ENCODE measurements at places on chromosomes 11 and 22. TPM values are rescaled to one million over a fixed set of nuclear protein-coding genes. Genes with fewer than 3 reads are reported as not detected.

GRCh38 chr11:72308226-72309073, 64.5 kb upstream of the PHOX2A start:
- DNase-seq: no peak

GRCh38 chr11:43689167-43689566, 8.6 kb downstream of the HSD17B12 start:
- no peak for DNase-seq

DNA sequence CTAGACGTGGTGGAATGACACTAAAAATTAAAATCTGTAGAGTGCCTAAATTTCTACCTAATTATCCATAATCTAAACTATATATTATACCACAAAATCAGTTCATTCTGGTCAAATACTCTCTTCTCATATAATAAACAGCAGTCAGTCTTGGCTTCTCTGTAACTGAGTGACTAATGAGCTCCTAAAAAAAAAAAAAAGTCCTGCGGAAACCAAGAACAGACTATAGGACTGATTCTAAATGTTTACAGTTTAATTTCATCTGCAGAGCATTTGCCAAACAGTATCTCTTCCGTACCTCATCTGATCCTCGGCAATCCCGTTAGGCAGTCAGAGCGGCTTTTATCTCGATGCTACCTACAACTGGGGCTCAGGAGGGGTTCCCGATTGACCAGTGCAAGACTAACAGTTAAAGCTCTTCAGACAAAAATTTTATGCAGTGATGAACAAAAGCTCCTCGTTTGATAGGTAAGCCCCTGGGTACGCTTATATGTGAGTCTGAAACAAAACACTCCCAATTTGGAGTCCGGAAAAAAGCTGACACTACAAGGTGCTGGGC, 686 bp downstream of the KIF18A start:
- peak; percentile 5 for DNase-seq

DNA sequence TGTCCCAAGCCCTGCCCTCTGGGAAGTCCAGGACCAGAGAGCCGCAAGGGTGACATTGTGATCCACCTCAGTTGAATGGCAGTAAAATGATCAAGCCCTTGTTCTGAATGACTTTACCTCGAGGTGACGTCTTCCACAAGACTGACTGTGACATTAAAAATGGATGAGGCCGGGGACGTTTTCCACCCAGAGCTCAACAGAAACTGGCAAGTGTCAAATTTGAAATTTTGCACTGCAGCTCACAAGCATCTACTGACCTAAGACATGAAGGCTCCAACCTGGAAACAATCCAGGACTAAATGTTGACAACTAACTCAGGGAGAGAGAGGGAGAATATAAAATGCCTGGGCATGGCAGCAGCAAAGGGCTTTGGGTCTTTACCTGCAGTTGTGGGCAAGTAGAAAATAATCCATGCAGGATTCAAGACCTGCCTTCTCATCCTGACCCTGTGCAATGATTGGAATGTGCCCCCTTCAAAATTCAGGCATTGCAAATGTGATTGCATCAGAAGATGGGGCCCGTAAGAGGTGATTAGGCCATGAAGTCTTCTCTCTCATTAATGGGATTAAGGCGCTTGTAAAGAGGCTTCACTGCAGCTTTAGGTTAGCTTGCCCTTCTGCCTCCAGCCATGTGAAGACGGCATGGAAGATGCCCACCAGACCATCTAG, 33.6 kb upstream of the CLMP start:
- DNase-seq: no peak

DNA sequence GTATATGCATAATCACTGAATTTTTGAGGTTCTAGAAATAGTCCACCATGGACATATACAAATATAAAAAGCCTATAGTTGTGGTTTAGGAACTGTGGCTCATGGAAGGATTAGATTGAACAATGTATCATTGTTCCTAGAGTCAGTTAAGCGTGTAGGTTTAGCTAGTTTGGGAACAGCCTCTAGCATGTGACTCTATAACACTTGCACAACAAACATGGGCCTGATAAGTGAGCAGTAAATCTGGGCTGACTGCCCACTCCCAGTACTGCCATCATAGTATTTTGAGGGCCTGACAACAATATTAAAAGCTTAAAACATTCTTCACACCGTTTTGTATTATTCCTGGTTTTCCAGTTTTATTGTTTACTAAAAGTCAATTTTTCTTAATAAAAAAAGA, 47.0 kb downstream of the YAP1 start:
- DNase-seq: no peak

DNA sequence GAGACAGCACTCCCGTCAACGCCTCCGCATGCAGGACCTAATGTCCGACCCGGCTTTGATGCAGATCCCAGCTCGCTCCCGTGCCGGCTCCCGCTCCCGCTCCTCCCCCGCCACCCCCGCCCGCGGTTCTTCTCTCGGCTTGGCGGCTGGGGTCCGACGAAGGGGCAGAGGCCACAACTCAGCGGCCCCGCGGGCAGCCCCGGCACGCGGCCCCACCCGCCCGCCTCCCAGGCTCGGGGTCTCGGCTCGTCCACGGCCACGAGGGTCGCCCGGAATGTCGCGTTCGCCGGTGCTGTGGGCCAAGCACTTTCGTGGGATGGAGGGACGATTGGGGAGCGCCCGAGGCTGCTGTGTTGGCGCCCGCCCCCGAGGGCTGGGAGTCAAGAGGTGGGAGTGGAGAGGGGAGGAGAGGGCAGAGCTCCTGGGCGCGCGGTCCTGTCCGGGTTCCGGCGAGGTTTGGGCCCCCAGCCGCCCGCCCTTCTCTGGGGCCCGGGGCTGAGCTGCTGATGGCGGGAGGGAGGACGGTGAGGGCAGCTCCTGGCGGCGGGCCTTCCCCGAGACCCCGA, 5.3 kb upstream of the TBX1 start:
- no peak for DNase-seq

DNA sequence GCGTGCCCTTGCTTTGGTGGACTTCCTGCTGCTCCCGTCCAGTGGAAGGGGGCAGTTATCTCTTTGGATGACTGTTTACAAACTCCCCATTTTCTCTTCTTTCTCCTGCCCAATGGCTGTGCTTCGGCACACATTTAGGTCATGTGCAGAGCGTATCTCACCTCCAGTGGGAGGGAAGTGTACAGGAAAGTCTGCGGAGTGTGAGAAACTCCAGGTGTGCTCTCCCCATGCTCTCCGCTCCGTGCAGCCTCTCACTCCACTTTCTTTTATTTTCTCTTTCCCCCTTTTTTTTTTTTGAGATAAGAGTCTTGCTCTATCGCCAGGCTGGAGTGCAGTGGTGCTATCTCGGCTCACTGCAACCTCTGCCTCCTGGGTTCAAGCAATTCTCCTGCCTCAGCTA, 11.9 kb upstream of the TEF start:
- no peak for DNase-seq

GRCh38 chr11:115054570-115055538, 376.5 kb downstream of the NXPE2 start:
- no peak for DNase-seq

DNA sequence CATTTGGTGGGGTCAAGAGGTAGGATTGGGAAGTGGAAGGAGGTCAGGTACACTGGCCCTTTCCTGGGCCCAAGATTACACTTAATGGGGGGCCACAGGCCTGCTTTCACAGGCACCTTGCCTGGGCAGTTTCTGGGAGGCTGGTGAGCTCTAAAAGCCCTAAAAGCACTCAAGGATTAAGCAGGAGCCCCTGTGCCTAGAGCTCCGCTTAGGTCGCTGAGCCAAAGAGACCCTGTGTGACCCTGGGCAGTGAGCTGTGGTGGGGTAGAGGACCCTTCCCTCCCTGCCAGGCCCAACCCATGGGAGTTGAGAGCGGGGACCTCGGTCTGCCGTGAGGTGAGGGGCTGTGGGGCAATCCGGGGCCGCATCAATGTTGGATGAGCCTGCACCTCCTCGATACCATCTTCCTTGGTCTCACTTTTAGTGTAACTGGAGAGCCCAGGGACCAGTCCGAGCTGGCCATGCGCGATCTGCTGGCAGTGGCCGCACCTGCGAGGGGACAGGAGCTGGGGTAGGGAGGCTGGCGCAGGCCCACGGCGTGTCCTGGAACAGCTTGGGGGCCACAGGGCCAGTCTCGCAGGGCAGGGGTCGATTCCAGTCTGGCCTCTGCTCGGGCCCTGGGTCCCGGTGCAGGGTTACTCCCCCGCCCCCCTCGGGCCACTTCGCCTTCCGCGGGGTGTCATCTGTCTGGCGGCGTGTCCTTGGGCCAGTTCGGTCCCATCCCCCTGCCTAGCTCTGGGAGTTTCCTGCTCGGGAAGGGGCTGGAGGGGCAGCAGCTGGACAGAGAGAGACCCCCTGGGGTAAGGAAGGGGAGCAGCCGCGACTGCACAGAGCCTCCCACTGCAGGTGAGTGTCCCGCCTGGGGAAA, 44.3 kb downstream of the EIF3F start:
- DNase-seq: no peak

DNA sequence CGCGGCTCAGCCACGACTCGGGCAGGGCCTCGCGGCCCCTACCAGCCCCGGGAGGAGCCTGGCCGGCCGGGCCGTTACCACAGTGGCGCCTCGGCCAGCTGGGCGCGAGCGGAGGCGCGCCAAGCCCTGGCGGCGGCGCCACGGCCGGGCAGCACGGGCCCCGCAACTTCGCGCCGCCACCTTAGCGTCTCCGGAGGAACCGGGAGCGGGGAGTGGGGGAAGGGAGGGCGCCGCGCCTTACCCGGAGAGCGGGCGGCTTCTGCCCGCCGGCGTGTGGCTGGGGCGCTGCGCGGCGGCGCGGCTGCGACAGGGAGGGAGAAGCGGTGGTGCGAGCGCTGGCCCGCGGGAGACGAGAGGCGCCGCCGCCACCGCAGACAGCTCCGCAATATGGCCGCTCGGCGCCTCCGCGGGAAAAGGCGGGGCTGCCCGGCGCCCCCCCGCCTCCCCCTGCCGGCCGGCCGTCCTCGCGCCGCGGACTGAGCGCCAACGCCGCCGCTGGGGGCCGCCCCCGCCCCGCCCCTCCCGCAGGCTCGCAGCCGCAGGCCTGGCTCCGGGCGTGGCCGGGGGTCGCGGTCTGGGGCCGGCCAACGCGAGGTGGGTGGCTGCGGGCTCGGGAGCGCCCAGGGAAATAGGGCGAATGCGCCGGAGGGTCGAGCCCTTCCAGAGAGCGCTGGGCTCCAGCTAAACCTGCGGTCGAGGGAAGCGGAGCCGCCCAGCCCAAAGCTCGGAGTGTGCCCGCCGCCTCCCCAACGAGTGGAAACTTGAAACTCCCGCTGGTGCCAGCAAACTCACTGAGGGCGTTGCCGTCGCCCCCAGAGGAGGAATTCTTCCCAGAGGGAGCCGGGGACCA, at the start of gene RDX:
Gene RDX (minus strand): TSS at position 389 of the 850 bp plus-strand sequence. CDS start 16,922 bp downstream, outside the sequence.
- peak; percentile 63 for DNase-seq

DNA sequence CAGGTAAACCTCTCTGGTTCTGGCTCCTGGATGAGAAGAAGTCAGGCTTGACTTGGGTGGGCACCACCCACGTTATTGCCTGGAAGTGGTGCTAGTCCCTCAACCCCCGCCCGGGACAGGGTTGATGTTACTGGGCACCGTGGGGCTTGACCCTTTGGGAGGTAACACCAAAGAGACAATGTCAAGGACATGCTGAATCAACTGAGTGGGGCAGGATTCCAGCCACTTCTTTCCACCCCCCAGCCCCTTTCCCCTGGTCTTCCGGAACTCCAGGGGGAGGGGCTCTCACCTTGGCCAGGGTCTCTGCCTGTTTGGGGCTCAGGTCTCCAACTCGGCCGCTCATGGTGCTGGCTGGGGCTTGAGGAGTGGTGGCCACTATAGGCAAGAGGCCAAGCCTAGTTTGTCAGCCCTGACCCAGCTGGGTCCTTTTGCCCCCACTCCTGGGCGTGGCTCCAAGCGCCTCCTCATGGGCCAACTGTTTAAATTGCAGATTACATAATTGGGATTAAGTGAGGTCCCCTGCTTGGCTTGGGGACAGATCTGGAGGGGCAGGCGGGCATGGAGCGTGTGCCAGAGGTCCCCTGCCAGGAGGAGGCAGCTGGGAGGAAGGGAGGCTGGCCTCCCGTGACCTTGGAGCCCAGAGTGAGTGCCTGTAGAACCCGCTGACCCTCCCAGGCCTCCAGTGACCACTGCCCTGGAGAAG, at the start of gene SEC14L3:
Gene SEC14L3 (minus strand): TSS at position 402 of the 703 bp plus-strand sequence. CDS start 59 bp downstream, at position 343.
- DNase-seq: no peak

GRCh38 chr11:87421422-87421821, 383.7 kb downstream of the TMEM135 start:
- DNase-seq: peak; percentile 2

DNA sequence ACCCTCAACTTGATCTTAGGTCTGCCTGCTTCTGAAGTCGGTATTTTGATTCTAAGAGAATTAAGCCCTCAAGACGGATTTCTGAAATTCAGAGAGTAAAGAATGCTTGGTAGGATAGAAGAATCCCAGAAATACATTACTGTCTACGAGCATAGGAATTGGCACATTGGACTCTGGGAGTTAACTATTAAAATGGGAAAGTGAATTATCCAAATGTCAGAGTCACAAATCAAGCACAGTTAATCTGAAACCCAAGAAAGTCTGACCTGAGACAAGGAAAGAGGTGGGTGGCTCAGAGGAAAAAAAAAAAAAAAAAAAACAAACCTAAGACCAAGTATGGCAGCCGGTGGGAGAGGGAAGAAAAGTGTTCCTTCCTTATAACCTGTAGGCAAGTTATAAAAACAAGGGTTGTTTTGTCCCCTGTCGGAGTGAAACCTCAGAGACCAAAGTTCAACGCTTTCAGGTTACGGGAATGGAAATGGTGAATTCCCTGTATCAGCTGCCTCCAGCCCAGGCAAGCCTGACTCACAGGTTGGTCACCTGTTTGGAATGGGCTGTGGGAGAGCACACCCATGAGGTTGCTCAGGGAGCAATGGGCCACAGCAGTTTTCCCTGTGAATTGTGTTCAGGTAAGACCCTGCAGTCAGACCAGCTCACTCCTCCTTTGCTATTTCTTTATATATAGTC, 139.0 kb downstream of the ETS1 start:
- DNase-seq: no peak

Gene IL18
- total RNA-seq: not detected

Gene GGTLC2
- total RNA-seq: not detected

Gene TNNT3
- total RNA-seq: 0.70 TPM

Gene C11orf87
- not detected for total RNA-seq

Gene SMC1B
- total RNA-seq: 0.44 TPM

Gene VSIG2
- not detected for total RNA-seq

Gene TYR
- total RNA-seq: not detected

Gene MRGPRX3
- total RNA-seq: not detected
